ENCODE measurements at places on chromosomes 1 and 21. TPM values are rescaled to one million over a fixed set of nuclear protein-coding genes. Genes with fewer than 3 reads are reported as not detected.

The PTGS2 gene
- not detected for total RNA-seq

The ARHGEF11 gene
- total RNA-seq = 15.3 TPM

The CDC42SE1 gene
- total RNA-seq = 245 TPM

The TNFSF4 gene
- total RNA-seq = 5.1 TPM

- peak; percentile 72 for DNase-seq
Measured at GRCh38 chr1:28449904-28450303, 55.9 kb upstream of the RCC1 start.

GRCh38 chr1:118158924-118159323 lies 26.1 kb downstream of the SPAG17 start:
- no peak for DNase-seq

GRCh38 chr1:29825941-29826415 lies 589.7 kb downstream of the PTPRU start:
- DNase-seq = no peak

Measured in activated CD8-positive, alpha-beta T cell treated with anti-CD3 and anti-CD28 coated beads, Interleukin-2, amount 10 ng/mL, durations not matched to agents 7 days and 5 days (primary cell).